ENCODE measurements at places on chromosomes 2 and 18.

DNA sequence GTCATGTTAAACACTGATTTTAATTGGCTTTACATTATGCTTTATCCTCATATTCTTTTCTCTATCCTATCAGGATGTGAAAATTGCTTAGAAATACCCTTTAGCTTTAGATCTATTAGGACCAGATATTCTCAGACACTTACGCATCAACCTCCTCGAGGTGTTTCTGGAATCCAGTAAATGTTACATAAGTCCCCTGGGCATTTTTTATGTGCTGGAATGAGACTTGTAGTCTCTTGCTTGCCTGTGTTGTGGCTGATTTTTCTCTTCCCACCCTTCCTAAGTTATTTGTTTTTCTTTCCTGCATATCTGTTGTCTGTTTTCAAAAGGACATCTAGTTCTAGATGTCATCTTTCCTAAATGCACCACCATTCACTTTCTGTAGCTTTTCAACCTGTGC, 197.1 kb downstream of the CCDC85A start:
- DNase-seq, result no peak

GRCh38 chr2:171307560-171307959, 126.2 kb downstream of the METTL8 start:
- DNase-seq, result no peak

DNA sequence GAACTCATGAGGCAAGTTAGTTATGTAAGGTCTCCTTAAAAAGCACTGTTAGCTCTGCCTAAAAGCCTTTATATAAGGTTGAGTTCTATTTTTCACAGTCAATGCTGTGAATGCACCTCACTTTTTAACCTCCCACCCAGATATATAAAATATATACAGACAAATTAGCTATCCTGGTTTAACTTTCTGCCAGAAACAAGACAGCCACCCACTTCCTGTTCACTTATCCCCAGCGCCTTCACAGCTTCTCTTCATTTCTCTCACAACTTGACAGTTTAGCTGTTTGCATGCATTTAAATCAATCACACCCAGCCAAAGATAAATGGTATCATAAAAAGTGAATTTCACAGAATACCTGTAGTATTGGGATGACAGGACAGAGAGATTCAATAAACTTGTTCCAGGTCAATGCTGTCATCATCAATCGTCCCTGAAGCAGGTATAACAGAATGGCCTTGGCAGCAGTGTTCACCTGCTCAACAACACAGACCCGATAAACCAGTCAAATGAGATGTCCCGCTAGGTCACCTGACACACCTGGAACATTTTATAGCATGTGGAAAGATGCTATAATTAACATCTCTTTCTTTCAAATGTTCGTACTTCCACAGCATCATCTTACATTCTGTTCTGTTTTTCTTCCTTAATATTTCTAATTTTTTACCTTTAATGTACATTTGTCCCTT, 55.7 kb downstream of the RTTN start:
- no peak for DNase-seq

DNA sequence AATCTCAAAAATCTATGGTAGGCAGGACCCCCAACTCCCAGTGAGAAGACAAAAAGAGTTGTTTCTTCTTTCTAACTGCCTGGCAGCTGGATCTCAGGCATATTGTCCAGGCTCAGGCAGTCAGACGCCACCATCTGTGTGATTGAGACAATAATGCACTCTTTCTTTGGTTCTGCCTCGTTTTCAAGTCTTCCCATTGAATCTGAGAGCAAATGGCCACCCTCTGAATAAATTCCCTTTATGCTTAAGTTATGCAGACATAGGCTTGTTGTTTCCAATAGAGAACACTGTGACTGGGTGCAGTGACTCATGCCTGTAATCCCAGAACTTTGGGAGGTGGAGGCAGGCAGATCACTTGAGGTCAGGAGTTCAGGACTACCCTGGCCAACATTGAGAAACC, 15.3 kb upstream of the CD207 start:
- no peak for DNase-seq

DNA sequence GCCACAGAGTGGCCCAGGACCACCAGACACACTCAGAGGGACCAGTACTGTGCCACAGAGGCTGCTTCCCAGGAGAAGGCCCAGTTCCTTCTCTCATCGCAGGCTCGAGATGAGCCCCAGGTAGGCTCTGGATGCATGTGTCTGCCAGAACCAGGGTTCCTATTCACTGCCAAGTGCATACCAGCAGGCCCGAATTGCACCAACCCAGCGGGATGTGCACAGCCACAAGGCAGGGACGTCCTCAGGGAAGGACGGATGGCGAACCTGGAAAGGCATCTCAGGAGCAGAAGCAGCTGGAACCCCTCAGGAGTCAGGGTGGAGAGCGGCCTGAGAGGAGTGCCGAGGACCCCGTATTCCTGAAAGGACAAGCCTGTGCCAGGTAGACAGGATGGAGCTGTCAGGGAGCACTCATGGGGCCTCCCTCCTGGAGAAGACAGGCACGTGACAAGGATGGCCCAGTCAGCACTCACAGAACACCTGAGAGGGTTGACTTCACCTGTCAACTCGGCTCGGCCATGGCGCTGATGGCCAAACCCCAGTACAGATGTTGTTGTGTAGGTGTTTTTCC, 73.7 kb downstream of the PTGR3 start:
- DNase-seq, result no peak

DNA sequence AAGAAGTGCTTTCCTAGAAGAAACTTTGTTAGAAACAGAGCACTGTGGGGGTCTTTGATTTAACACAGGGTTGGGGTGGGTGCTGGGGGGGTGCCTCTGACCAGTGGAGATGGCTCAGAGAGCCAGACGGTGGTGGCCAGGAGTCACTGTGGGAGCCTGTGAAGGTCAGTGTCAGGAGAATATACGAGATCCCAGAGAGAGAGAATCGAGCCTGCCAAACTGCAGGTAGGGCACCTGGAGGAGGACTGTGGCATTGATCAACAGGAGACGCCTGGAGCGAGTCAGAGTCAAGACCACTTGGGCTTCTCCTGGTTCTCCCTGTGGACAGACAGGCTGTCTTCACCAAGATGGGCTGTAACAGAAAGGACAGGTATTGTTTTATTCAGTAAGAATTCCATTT, 136.5 kb upstream of the TWIST2 start:
- DNase-seq, result no peak

GRCh38 chr2:223095207-223095606, 43.2 kb downstream of the KCNE4 start:
- DNase-seq, result no peak

GRCh38 chr2:120631724-120632123, 103.9 kb upstream of the GLI2 start:
- DNase-seq, result no peak

DNA sequence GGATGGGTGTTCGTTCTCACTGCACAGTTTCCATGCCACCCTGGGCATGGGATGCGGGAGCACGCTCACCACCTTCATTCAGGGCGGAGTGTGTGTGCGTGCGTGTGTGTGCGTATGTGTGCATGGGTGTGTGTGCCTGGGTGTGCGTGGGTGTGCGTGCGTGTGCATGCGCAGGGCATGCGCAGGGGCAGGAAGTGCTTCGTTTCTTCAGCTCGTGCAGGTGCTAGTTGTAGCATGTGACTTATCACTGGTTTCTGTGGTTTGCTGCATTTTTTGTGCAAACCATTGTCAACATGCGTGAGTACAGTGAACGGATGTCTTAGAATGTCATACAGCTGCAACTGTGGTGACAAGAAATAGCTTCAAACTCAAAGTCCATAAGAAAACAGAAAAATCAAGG, 179.5 kb downstream of the PTGR3 start:
- DNase-seq, result no peak

DNA sequence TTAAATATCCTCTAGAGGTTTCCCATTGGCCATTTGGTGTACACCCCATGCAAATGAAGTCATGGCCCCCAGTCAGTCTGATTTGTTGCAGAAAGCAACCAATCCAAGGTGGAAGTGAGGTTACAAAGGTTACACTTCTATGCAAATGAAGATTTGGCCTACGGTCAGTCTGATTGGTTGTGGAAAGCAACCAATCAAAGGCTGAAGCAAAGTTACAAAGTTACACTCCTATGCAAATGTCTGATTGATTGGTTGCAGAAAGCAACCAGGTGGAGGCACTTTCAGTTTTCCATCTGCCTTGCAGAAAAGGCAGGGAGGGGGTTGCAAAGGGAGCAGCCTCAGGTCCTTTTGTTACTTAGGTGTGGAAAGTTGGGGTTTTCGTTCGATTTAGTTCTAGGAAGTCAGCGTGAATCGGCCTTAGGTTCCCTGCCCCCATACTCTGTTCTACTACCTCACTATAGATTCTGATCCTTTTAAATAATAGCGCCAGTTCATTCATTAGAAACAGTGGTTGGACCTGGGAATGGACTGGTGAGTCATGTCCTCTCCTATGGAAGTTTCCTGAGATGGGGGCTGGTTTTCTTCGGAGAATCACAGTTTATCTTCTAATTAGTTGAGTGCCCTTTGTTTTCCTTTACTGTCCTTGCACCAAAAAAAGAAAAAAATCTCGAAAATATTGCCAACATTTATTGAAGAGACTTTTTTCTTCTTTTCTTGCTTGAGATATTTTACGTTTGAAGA, 279.5 kb downstream of the AGAP1 start:
- DNase-seq, result no peak

DNA sequence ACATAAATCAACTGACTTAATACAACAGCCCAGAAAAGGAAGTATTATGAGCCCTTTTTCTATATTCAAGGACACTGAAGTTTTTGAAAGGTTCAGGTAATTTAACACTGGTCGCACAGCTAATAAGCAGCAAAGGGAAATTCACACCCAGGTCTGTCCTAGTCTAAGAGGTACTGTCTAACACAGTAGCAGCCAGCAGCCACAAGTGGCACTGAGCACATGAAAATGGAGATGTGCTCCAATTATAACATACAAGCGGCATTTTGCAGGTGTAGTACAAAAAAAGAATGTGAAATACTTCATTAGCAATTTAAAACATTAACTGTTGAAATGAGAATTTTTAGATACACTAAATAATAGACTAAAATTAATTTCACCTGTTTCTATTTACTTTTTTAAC, 23.4 kb downstream of the SPRED2 start:
- no peak for DNase-seq

DNA sequence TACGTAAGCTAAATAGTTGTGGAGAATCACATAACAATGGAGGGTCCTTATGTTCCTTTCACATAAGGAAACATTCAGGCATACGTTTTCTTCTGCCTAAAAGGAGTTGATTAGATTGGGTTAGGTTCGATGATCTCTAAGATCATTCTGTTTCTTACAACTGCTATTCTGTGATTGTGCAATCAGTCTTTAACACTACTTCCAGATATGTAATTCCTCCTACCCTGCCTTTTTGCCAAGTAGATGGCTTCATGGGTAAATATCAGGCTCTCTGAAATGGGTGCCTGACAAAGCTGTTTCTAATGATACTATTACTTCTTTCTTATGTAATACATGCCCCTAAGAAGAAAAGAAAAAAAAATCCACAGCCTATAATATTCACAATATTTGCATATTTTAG, 321.5 kb downstream of the XIRP2 start:
- no peak for DNase-seq

Data from stimulated activated CD8-positive, alpha-beta memory T cell treated with anti-CD3 and anti-CD28 coated beads, Interleukin-4, amount 100 ng/mL, for 48 hours (primary cell).